ENCODE measurements at places on chromosomes 3 and 15.

- no peak for DNase-seq
These were observed 24.5 kb upstream of the TM4SF1 start for GRCh38 chr3:149401926-149402310.

- no peak for DNase-seq
These were observed 288.8 kb downstream of the CNTN6 start for GRCh38 chr3:1381647-1382036.

- DNase-seq = no peak
These were observed 37.6 kb upstream of the EPHB3 start for GRCh38 chr3:184523825-184524615.

- no peak for DNase-seq
These were observed 438.4 kb upstream of the THBS1 start for GRCh38 chr15:39142500-39142899.

DNA sequence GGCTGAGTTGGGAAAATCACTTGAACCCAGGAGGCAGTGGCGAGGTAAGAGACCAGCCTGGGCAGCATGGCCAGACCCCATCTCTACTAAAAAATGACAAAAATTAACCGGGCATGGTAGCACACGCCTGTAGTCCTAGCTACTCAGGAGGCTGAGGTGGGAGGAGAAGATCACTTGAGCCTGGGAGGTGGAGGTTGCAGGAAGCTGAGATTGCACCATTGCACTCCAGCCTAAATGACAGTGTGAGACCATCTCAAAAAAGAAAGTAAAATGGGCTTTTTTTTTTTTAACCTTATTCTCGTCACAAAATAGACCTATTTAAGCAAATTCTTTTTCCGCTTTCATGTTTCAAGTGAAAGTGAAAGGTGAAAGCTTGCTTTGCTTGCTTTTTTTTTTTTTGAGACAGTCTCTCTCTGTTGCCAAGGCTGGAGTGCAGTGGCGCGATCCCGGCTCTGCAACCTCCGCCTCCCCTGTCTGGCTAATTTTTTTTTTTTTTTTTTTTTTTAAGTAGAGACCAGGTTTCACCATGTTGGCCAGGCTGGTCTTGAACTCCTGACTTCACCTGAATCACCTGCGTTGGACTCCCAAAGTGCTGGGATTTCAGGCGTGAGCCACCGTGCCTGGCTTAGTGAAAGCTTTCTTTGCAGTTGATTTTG lies 3.6 kb downstream of the PDIA3 start:
- no peak for DNase-seq

- no peak for DNase-seq
These were observed 339.9 kb upstream of the KCNH8 start for GRCh38 chr3:18808429-18808828.

- no peak for DNase-seq
These were observed 1215.5 kb downstream of the ROBO2 start for GRCh38 chr3:78255403-78255802.

DNA sequence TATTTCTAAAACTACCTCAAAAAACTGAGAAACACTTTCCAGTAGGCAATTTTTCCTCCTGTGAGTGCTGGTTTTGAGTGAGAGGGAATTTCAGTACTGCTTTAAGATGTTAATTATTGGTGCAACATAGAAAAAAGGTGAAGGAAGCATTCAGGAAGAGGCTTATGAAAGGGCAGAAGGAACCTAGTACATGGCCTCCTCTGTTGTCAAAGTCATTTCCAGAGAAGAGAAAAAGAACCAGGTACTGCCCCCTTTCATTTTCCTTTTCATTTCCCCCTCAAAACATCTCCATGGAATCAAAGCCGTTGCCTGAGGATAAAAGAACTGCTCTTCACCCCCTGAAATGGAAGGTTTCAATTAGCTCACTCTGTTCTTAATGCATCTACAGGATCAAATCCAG lies 19.8 kb downstream of the RARRES1 start:
- DNase-seq = no peak

DNA sequence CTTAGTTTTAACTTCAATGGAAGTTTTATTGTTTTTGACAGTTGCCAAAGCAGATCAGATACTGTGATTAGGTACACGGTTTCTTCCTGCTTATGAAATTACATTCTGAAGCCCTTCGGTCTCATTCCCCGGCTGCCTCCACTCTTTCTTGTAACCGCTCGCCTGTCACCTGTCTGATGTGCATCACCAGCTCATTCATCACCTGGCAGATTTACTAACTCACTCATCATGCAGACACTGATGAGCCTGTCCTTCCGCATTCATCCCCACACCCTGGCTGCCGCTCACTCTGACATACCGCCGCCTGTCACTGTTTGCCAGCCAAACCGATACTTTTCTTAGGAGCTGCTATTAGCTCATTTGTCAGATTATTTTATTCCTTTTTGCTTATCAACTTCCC lies 82.8 kb upstream of the NSMCE3 start:
- DNase-seq = no peak

GRCh38 chr3:69251078-69251805 lies 128.8 kb upstream of the LMOD3 start:
- peak; percentile 26 for DNase-seq

DNA sequence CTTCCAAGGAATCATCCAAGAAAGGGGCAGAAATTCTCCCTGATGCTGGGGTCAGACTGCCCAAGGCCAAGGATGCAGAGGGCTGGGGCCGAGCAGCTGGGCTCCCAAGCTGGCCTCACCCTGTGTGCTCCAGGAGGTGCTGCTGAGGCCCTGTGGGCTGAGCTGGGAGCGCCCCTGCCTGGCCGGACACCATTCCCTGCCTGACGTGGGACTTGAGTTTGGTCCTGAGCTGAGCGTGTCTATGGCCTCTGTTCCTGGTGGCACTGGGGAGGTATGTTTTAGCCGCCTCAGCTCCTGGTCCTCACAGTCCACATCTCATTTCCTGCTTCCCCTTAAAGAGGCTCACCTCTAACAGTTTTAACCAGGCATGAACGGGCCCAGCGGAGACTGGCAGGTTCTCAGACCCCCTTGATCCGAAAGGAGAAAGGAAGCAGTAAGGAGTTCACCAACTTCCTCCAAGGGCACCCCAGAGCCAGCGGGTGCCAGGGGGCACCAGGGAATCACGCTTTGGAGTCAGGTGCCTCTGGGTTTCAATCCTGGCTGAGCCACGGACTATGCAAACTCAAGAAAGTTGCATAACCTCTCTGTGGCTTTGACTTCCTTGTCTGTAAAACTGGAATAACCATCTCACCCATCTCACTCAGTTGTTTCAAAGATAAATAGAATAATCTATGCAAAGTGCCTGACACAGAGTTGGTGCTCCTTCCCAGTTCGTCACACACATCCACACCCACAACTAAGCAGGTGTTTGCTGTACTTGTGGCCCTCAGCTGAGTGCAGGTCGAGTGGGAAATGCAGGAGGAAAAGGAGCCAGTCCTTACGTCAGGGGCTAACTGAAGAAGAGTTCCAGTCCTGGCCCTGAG lies 48.6 kb downstream of the SLC12A8 start:
- no peak for DNase-seq

GRCh38 chr3:50324351-50325112 lies 2.0 kb upstream of the HYAL2 start:
- DNase-seq = peak; percentile 17

GRCh38 chr3:148175214-148175613 lies 522.5 kb upstream of the AGTR1 start:
- DNase-seq = no peak

DNA sequence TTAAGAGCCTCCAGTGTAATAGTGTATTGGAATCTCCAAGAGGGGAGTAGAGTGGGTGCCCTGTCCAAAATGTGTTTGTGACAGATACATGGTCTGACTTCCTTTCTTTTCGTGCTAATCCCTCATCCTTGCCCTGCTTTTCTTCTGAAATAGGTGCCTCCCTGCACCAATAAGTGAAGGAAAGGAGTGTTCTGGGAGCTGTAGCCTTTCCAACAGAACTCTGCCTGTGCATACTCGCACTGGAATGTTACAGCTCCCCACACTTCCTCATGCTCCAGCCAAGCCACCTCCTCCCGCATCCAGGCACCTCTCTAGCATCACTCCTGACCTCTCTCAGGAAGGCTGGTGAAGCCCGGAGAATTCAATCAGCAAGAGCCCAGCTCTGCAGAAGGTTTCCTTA lies 478.0 kb downstream of the GABRG3 start:
- DNase-seq = no peak
